Astrocyte (in vitro differentiated cells and primary cell): ENCODE measurements at places on chromosomes 5 and 9. TPM values are rescaled to one million over a fixed set of nuclear protein-coding genes. Genes with fewer than 3 reads are reported as not detected.
A peak's percentile ranks its signal among the peaks of the same experiment; 100 is the strongest.

GRCh38 chr5:58687595-58687994, 104.7 kb downstream of the RAB3C start:
- H3K4me1 ChIP-seq = no peaks in the 10 kb centered on the region
- H3K27ac ChIP-seq = no peak overlapping the region
- no peaks in the 10 kb centered on the region for H3K27me3 ChIP-seq
- no peaks in the 10 kb centered on the region for H3K36me3 ChIP-seq
- no peak overlapping the region for H3K4me3 ChIP-seq
- no peak for DNase-seq

The PCDHGB7 gene
- 22.4 and 26.1 TPM in 2 replicates for total RNA-seq

DNA sequence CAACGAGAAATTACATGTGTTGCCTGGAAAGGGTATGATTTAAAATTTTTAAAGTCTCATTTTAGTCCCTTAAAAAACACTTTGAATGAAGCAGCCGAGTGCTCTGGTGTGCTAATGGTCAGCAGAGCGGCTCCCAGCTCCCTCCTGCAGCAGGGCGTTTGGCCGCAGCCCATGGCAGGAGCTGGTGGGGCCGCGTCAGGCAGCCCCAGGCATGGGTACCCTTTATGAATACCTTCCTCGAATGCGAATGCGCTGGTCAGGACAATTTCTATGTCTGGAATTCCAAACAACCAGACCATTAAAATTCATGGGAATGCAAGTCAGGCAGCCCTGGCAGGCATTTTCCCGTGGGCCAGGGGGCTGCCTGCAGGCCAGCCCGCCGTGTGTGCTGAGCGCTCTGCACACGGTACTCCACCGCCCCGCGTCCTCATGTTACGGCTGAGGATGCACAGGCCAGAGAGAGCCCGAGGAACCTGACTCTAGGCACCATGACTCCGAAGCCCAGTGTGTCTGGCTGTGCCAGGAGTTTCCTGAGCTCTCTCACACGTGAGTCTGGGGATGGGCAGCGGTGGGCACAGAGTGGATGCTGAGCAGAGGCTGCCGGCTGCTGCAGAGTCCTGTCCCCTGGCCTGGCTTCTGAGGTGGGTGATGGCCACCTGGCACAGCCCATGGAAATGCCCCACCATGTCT, 123.7 kb downstream of the WNK2 start:
- DNase-seq = no peak
- H3K27me3 ChIP-seq = peaks cover 8% of the 10 kb centered on the region

DNA sequence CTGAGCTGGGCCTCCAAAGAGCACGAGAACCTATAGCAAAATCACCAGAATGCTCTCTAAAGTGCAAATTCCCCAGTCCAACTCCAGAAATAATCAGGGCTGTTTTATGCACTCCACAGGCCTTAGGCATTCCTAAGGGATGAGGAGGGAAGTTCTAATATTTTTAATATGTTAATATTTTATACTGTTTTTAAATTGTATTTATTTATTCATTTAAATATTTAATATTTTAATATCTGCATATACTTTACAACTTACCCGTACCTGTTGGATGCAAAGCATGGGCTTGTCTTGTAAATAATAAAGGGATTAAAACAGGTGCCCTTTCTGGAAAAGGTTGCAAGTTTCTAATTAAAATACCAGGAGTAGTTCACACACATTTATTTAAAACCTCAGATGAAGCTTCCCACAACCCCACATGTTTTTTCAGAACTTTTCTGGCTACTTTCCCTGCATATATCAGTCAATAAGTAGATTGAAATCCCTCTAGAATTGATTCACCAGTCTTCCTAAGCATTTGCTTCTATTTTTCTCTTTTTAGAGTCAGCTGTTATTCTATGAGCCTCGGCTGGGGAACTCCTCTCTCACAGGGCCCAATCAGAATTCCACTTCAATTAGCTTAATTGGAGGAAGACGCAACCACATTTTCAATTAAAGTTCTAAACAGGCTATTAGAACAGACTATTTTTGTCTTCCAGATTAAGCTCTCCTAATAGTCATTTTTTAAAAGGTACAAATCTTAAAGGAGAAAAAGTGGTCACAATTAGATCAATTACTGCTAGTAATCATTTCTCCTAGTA, 140.8 kb downstream of the CDH6 start:
- no peaks in the 10 kb centered on the region for H3K4me1 ChIP-seq
- DNase-seq = no peak
- H3K27me3 ChIP-seq = no peaks in the 10 kb centered on the region
- no peak overlapping the region for H3K4me3 ChIP-seq
- no peak overlapping the region for H3K27ac ChIP-seq

The PCDHA3 gene
- total RNA-seq = 0.84 and 1.1 TPM in 2 replicates

DNA sequence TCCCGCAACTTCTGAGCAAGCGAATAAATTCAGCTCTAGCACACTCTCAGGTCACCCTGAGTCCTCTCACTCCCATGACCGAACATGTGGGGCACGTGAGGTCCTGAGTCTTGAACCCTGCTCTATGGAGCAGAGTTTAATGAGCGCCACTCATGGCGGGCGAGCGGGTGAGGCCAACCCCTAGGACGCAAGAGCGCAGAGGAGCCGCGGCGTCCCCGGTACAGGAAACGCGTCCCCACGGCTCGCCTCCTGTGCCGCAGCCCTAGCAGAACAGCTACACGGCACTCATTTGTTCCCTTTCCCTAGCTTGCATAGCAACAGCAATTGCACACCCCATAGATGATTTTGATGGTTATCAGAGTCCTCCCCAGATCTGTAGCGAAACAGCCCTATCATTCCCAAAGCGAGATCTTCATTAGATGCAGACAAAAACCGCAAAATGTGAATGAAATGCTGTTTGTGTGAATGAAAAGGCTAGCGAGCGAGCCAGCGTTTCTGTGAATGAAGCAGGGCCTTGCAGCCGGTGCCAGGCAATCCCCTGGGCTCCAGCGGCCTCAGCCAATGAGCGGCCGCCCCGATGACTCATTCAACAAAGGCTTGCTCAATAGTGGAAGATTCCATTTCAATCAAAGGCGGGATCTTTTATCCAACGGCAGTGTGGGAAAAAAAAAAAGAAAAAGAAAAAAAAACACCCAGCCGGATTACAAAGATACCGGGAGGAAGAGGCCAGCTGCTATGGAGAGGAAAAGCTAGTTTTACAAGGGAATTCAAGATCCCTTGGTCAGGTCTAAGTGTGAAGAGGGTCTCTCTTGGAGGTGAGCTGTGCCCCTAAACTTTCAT, 1.5 kb upstream of the SHC3 start:
- no peaks in the 10 kb centered on the region for H3K27me3 ChIP-seq
- peak overlapping the region; percentile 88 for H3K27ac ChIP-seq
- peak overlapping the region; percentile 86 for H3K4me3 ChIP-seq
- peaks cover 32% of the 10 kb centered on the region for H3K4me1 ChIP-seq

The LRRC14B gene
- not detected in 2 replicates for total RNA-seq

The LMX1B gene
- 0.07 and 0.45 TPM in 2 replicates for total RNA-seq

The CCDC171 gene
- 1.2 and 2.0 TPM in 2 replicates for total RNA-seq

The POU5F2 gene
- total RNA-seq = 0.43 and 0.54 TPM in 2 replicates

DNA sequence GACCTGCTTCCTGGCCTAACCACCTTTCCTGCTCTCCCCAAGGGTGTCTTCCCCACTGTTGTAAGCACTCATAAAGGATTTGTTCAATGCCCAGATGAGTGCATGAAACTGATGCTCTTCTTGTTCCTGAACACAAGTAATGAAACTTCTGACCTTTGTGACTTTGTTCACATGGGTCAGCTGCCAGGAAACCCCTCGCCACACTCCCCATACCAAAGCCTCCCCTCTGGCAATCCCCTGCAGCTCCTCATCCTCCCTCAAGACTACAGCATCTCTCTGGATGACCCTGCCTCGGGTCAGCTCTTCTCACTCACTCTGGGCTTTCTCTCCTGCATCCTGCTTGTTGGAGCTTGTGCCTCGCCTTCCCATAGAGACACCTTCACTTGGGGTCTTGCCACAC, 72.2 kb upstream of the SPTLC1 start:
- H3K4me1 ChIP-seq = peaks cover 7% of the 10 kb centered on the region
- H3K4me3 ChIP-seq = no peak overlapping the region
- H3K36me3 ChIP-seq = no peaks in the 10 kb centered on the region
- H3K27me3 ChIP-seq = no peaks in the 10 kb centered on the region
- H3K27ac ChIP-seq = no peak overlapping the region

DNA sequence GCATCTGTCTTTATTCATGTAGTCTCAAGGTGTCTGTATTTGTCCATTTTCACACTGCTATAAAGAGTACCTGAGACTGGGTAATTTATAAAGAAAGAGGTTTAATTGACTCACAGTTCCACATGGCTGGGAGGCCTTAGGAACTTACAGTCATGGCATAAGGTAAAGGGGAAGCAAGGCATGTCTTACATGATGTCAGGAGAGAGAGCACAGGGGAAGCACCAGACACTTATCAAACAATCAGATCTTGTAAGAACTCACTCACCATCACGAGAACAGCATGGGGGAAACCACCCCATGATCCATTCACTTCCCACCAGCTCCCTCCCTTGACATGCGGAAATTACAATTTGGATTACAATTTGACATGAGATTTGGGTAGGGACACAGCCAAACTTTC, 44.2 kb downstream of the NLN start:
- no peak overlapping the region for H3K4me3 ChIP-seq
- H3K27me3 ChIP-seq = no peaks in the 10 kb centered on the region
- peaks cover 14% of the 10 kb centered on the region for H3K4me1 ChIP-seq
- no peak overlapping the region for H3K27ac ChIP-seq

DNA sequence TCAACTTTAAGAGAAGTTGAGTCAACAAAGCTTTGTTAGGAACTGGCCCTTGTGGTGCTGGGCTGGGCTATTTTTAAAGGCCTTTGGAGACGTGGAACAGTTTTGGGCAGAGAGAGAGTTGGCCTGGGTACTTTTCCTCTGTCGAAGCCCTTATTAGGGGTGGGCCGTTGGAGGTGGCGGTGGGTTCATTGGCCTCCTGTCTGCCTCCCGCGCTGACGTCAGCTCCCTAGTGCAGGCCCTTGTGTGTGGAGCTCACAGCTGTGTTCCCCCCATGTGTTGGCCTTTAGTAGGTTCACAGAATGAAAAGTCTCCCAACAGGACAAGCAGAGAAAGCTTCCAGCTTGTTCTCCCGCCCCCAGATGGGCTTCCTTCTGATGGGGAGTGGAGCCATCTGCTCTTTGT, 2.7 kb downstream of the NCS1 start:
- H3K27ac ChIP-seq = no peak overlapping the region
- H3K4me1 ChIP-seq = peaks cover 20% of the 10 kb centered on the region
- H3K27me3 ChIP-seq = no peaks in the 10 kb centered on the region
- no peak for DNase-seq
- H3K4me3 ChIP-seq = no peak overlapping the region

The NME5 gene
- total RNA-seq = 2.9 and 3.2 TPM in 2 replicates

DNA sequence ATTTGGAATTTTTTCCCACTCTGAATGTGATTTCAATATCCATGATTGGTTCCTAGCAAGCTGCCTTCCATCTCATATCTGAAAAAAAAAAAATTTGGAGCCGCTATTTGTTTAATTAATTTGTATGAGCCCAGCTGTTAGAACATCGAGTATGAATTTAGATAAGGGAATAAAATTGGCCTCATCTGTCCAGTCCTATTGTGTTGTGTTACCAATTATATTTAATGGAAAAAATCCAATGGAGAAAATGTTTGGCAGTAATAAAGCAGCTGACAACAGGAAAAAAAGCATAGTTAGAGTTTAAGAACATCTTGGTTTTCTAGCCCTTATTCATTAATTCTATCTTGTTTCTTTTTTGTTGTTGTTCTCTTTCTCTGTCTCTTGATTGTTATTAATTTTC, 735.6 kb upstream of the RIOK2 start:
- no peaks in the 10 kb centered on the region for H3K4me1 ChIP-seq
- DNase-seq = no peak
- no peaks in the 10 kb centered on the region for H3K27me3 ChIP-seq
- no peaks in the 10 kb centered on the region for H3K36me3 ChIP-seq
- H3K27ac ChIP-seq = no peak overlapping the region
- no peak overlapping the region for H3K4me3 ChIP-seq

The PANK3 gene
- 82.9 and 107 TPM in 2 replicates for total RNA-seq

DNA sequence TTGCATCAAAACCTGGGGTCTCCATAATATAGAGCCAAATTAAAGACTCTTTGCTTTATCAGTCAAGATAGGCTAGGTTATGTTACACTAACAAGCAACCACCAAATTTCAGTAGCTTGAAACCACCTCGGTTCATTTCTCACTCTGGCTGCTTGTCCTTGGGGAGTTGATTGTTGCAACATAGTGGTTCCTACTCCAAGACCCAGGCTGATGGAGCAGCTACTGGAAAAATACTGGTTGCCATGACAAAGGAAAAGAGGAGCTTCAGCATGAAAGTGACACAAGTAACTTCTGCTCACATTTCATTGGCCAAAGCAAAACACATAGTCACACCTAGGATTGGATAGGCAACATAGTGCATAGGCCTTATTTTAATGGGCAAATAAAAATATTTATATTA, 18.5 kb upstream of the RCL1 start:
- no peak for DNase-seq
- H3K36me3 ChIP-seq = no peaks in the 10 kb centered on the region
- no peak overlapping the region for H3K27ac ChIP-seq
- H3K27me3 ChIP-seq = no peaks in the 10 kb centered on the region
- H3K4me1 ChIP-seq = peaks cover 2% of the 10 kb centered on the region
- H3K4me3 ChIP-seq = no peak overlapping the region

The SLC25A2 gene
- 0.19 and 0.25 TPM in 2 replicates for total RNA-seq

- peak; percentile 27 for DNase-seq
- no peaks in the 10 kb centered on the region for H3K27me3 ChIP-seq
- H3K4me1 ChIP-seq = peaks cover 16% of the 10 kb centered on the region
- no peak overlapping the region for H3K4me3 ChIP-seq
Measured at GRCh38 chr5:55865831-55866230, 14.7 kb downstream of the IL31RA start.

DNA sequence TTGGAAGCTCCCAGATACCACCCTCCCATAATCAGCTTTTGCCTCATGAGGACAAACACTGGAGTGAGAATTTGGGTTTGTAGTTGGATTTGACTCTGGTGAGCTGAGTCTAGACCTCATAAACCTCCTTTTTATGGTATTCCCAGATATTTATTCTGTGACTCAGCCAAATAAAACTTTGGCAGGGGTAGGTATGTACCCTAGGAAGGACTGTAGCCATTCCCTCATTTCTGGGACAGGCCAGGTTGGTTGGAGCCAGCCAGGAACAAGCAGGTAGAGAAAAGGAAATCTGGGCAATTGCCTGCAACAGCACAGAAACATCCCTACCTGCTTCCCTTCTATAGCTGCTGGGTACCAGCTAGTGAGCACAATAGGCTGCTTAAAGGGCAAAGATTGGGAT, 19.4 kb downstream of the ENHO start:
- H3K4me3 ChIP-seq = no peak overlapping the region
- H3K27ac ChIP-seq = no peak overlapping the region
- no peaks in the 10 kb centered on the region for H3K36me3 ChIP-seq
- peaks cover 22% of the 10 kb centered on the region for H3K27me3 ChIP-seq
- peaks cover 14% of the 10 kb centered on the region for H3K4me1 ChIP-seq
- DNase-seq = no peak

The CD14 gene
- 0.16 and 0.34 TPM in 2 replicates for total RNA-seq

GRCh38 chr5:91277840-91278239, 105.3 kb downstream of the ARRDC3 start:
- H3K4me3 ChIP-seq = no peak overlapping the region
- no peak overlapping the region for H3K27ac ChIP-seq
- H3K4me1 ChIP-seq = peaks cover 31% of the 10 kb centered on the region
- no peaks in the 10 kb centered on the region for H3K27me3 ChIP-seq

GRCh38 chr9:127783111-127784008, 2.5 kb upstream of the CDK9 start:
- H3K4me1 ChIP-seq = peaks cover 4% of the 10 kb centered on the region
- H3K27ac ChIP-seq = no peak overlapping the region
- no peak overlapping the region for H3K4me3 ChIP-seq
- DNase-seq = no peak
- H3K36me3 ChIP-seq = peaks cover 10% of the 10 kb centered on the region

The KCNN2 gene
- total RNA-seq = 0.29 and 0.32 TPM in 2 replicates
